ENCODE measurements at places on chromosomes 12 and 14.

GRCh38 chr14:67567654-67568053 lies 32.4 kb downstream of the PIGH start:
- DNase-seq: no peak

DNA sequence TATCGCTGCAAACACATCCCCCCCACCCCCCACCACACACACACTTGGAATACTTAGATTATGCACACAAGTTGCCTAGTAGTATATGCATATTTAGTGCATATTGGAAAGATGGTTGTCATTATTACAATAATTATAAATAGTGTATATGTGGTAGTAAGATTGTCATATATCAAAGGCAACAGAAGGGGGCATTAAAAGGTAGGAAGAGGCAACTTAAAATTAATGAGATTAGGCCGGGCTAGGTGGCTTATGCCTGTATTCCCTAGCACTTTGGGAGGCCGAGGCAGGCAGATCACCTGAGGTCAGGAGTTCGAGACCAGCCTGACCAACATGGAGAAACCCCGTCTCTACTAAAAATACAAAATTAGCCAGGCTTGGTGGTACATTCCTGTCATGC lies 52.1 kb downstream of the GSC start:
- DNase-seq: no peak

DNA sequence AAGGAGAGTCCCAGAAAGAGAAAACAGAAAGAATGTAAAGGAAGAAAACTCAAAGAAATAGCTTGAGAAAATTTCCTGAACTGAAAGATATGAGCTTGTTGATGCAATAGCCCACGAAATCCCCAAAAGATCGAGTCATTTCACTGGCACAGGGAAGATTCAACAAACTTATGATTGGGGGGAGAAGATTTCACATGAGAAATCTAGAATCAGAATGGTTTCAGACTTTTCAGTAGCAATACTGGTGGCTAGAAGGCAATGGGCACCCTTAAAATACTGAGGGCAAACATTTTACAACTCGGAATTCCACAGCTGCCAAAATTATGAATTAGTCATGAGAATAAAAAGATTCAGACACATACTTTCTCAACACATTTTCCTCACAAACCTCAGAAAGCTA lies 8.9 kb upstream of the KRT7 start:
- no peak for DNase-seq

DNA sequence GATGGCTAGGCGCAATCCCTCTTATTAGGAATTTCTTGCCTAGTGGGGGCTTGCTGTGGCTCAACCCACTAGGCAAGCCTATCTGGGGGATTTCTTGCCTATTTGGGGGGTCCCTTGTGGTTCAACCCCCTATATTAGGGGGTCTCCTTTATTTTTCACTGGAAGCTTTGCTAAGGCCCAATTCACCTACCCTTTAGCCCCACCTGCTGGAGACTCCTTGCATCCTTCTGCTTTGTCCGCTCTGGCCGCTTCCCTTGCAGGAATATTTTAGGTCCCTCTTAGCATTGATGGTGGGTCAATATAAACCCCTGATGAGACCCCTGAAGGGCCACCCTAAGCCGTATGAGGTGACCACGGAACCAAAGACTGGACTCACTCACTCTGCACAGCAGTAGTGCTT lies 1552.1 kb downstream of the AACS start:
- DNase-seq: peak; percentile 42

GRCh38 chr12:51493281-51493680 lies 68.7 kb downstream of the SLC4A8 start:
- no peak for DNase-seq

DNA sequence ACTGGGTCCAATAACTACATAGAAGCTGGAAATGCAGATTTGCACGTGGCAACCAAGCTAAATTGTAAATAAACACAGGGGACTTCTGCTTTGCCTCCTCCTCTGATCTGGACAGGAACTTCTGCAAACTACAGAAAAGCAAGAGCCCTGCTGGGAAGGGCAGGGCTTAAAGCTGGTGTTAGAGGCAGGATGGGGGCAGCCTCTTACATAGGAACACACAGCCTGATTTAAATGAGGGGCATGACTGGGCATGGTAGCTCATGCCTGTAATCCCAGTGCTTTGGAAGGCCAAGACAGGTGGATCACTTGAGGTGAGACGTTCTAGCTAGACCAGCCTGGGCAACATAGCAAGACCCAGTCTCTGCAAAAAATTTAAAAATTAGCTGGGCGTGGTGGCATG lies 46.7 kb downstream of the ERH start:
- DNase-seq: no peak

GRCh38 chr12:41910578-41911320 lies 233.9 kb downstream of the GXYLT1 start:
- DNase-seq: no peak

- no peak for DNase-seq
Measured at GRCh38 chr14:55518391-55518790, 61.6 kb upstream of the KTN1 start.

DNA sequence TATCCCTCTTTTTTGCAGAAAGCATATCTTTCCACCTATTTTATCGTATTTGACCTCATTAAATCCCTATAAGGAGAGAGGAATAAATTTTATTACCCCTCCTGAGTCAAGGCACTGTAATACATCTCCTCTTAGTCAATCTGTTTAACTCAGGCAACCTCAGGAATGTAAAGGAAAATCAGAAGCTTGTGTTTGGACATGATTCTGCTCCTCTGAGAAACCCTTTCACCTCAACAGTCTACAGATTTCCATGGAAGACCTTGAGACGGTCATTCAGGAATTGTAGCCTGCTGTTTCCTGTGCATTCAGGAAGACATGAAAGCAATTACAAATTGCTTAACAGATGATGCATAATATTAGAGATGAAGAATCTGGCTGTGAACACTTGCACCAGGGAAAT lies 360.8 kb downstream of the PAWR start:
- no peak for DNase-seq

- DNase-seq: no peak
Measured at GRCh38 chr12:56258820-56259183, 618 bp upstream of the ANKRD52 start.

DNA sequence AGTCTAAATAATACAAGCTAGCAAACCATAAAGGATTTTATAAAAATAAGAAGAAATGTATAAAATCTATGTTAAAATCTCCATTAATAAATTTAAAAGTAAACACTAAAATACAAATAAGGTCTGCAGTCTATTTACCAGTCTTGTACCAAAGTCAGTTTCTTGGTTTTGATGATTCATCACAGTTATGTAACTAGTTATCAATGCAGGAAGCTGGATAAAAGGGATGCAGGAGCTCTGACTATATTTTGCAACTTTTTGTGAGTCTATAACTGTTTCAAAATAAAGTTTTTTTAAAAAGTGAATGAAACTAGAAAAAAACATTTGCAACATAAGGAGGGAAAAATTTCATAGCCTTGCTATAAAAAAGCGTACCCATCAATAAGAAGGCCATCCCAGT lies 151.5 kb downstream of the DERA start:
- DNase-seq: peak; percentile 9

- peak; percentile 90 for DNase-seq
Measured at GRCh38 chr14:77139540-77140358, 1.8 kb downstream of the ZDHHC22 start.

DNA sequence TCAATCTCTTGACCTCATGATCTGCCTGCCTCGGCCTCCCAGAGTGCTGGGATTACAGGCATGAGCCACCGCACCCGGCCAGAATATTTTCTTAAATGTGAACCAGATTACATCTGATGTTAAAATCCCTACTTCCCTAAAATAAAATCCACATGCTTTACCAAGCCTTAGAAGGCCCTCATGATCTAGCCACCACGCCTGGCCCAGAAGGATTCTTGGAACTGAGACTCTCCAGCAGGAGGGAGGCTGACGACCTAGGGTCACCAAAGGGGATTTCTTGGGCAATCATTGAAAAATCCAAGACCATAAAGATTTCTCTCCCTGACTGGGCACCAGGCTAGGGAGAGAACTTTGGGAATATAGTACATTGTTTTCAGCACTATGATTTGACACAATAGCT lies 25.2 kb upstream of the RASSF3 start:
- DNase-seq: no peak

GRCh38 chr12:38328306-38328895 lies 11.8 kb downstream of the ALG10B start:
- DNase-seq: no peak

GRCh38 chr12:32118806-32119205 lies 12.2 kb downstream of the BICD1 start:
- DNase-seq: no peak

- DNase-seq: no peak
Measured at GRCh38 chr12:71594214-71594948, 69.3 kb downstream of the ZFC3H1 start.

DNA sequence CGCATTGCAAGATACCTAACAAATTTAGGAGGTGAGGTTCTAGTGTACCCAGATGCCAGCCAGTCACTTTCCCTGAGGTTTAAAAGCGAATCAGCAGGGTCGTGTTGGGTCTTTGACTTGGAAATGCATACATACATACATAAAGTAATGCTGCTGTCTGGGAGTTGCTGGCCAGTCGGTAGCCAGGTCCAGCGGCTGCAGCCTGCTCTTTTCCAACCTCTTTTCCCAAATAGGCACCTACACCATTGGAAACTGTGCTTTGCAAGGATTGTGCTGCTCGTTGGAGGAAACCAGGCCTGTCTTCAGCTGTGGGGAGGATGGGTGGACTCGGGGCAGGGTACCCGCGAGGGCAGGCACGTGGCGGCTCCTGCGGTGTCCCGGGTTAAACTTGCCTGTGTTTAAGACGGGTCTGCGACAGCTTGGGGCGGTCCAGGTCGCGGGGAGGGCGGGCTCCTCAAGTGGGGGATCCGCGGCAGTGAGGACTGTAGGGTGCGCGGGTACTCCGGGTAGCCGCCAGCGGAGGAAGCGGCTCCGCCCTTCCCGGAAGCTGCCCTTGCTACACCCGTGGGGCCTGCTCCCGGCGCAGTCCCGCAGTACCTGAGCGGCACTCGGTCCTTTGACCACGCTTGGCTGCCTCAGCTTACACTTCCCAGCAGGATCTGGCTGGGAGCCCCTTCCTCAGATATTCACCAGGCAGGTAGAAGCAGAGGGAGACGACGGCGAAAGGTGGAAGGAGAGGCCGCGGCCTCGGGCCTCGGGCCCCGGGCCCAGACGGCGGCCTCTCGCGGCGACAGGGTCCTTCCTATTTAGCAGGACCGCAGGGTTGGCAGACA lies 2.7 kb downstream of the TTC6 start:
- DNase-seq: no peak

- no peak for DNase-seq
Measured at GRCh38 chr14:22721213-22721612, 45.3 kb upstream of the OXA1L start.

DNA sequence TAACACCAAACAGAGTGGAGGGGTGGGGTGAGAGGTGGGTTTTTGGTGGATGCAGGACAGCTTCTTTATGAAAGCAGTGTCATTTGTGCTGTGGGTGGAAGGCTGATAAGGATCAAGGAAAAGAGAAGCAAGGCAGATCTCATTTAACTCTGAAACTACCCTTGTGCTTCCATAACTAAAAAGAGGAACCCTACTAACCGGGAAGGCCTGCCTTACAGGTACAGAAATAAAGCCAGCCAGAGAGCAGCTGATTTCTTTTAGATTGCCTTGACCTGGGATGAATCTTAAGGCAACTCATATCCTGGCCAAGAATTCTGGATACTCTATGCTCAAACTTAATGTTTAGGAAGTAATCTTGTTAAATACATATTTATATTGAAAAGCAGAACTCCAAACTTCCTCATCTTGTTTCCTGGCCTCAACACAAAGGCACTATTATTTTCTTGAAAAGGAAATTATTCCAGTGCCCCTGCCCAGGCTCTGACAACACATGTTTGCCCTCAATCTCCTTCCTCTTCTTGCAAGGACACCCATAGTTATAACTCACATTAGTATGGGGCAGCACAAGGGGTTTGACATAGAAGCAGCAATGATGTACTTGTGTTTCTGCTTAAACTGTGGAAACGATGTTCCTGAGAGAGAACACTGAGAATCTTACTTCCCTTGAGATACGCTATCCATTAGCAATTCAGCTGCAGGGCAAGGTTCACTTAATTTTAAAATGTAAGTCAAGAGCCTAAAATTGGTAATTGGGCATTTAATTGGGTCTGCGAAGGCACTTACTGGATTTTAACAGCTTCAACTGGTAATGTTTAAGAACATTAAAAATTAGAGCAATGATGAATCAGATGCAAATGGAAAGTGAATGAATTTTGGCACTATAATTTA lies 173.7 kb downstream of the STXBP6 start:
- DNase-seq: no peak

- DNase-seq: no peak
Measured at GRCh38 chr14:89578156-89578555, 161.1 kb upstream of the FOXN3 start.

DNA sequence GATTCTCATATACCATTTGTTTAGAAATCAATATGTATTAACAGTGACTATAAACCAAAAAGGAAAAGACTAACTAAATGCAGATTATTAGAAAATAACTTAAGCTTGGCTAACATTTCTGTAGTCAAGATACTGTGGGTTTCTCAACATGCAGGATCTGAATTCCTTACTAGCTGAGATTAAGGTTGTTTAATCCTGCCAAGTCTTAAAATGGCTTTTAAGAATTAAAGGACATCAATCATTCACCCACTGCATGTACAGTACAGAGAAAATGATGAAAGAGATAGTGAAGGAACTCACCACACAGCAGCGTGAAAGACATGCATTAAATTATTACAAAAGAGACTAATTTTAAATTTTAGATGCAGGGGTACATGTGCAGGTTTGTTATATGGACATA lies 3.8 kb downstream of the ACSS3 start:
- DNase-seq: no peak

- peak; percentile 57 for DNase-seq
Measured at GRCh38 chr12:124581307-124582107, 14.1 kb upstream of the NCOR2 start.

DNA sequence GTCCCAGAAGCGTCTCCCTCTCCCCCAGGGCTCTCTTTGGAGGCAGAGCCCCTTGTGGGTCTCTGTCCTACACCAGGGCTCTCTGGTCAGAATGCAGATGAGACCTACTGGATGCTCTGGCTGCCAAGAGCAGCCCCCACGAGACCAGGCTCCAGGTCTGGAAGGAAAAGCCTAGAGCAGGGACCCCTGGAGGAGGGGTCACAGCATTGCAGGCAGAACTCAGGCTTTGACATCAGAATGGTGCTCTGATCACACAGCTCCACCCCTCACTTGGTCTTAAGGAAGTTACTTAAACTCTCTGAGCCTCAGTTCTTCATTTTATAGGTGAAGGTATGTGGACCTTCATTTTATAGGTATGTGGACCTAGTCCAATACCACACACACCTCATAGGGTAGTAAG lies 83.1 kb downstream of the ARL6IP4 start:
- DNase-seq: no peak

- no peak for DNase-seq
Measured at GRCh38 chr14:35695072-35695471, 114.0 kb downstream of the RALGAPA1 start.

GRCh38 chr14:78637908-78638475 lies 467.8 kb downstream of the NRXN3 start:
- no peak for DNase-seq

- DNase-seq: no peak
Measured at GRCh38 chr12:26987634-26988424, 26.4 kb downstream of the TM7SF3 start.

- no peak for DNase-seq
Measured at GRCh38 chr14:59484639-59485175, 390 bp downstream of the JKAMP start.

GRCh38 chr12:92142251-92142926 lies 3.3 kb downstream of the BTG1 start:
- no peak for DNase-seq
